ENCODE measurements at places on chromosomes 5 and 9.

- no peak for DNase-seq
These were observed 84.2 kb downstream of the YIPF5 start for GRCh38 chr5:144086295-144086694.

GRCh38 chr5:137040024-137040423 is 459.1 kb downstream of the SPOCK1 start:
- no peak for DNase-seq

- DNase-seq = no peak
These were observed 37.9 kb upstream of the DPYSL3 start for GRCh38 chr5:147547730-147548129.

DNA sequence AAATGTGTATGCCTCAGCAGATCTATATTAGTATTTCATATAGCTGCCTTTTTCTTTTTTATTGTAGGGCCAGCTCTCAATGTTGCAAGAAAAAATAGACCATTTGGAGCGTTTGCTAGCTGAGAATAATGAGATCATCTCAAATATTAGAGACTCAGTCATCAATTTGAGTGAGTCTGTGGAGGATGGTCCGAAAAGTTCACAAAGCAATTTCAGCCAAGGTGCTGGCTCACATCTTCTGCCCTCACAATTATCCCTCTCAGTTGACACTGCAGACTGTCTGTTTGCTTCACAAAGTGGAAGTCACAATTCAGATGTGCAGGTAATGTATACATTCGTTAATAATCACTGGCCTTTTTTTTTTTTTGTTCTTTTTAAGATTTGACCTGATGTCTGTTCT is 23.7 kb downstream of the MAN2A1 start:
- DNase-seq = no peak

DNA sequence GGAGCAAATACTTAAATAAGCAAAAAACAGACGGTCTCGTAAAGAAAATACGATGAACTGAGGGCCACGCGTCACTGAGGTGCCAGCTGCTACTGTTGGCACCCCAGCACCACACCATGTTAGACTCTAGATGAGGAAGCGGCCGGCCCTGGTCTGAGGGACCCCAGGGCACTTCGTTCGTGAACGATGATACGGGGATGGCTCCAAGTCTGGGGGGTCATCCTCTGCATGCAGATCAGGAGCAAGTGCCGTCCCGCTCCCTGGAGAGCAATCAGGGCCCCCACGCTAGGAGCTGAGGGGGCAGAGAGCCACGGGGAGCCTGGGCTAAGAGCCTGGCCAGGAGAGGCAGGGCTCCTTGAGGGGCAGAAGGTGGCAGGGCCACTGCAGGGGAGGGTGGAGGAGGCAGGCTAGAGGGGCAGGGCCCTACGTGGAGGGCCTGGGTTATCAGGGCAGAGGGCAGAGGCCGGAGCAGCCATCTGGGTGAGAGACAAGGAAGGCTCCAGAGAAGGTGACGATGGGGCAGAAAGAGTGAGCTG is 24.1 kb downstream of the SARDH start:
- DNase-seq = no peak

DNA sequence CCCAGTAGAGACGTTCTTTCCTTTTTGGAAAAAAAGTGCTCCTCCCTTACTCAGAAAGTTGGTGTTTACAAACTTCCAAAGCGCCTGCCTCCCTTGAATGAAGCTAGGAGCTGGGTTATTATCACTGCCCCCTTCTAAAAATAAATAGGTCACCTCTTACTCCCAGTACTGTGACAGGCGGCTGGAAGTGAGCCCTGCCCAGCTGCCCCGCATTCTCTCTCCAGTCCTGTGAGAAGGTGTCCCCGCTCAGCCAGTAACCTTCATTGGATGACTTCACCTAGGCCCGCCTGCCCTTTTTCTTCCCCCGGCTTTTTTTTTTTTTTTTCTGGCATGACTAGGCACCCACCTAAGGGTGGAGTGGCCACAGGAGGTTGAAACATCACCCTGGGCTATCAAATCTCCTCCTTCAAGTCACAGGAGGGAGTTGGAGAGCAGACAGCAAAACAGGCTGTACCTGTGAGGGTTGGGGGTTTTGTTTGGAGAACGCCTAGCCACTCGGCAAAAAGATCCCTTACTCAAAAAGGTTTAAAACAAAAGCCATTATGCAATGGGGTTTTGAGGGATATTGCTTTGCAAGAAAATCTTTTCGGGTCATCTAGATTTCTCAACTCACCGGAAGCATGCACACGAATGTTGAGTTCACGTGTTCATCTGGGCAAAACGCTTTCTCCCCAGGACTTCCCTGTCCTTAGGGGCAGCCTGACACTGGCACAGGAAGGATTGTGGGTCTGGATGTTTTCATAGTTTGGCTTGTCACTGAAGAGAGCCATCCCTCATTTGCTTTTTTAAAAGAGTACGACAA is 43.3 kb upstream of the ZNF622 start:
- DNase-seq = no peak

GRCh38 chr9:137316012-137316981 is 14.2 kb upstream of the NRARP start:
- DNase-seq = no peak

All from HFF-Myc (cell line).